HS-27A (cell line): ENCODE measurements at places on chromosomes 4 and X.
A peak's percentile ranks its signal among the peaks of the same experiment; 100 is the strongest.

DNA sequence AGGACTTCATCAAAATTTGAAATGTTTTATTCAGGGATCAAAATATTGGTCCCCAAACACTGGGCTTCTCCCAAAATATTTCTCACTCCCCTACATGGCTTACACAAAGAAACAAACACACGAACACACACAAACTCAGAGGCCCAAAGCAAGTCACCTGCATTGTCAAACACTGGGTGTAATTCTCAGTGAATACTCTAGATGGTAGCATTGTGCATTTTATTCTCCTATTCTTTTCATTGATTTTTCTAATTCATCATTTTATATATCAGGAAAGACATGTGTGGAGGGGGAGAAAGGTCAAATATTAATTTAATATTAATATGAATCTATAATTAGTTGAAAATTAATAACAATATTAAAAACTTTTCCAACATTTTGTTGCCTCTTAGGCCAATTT is 72.3 kb upstream of the TNMD start:
- DNase-seq: no peak

GRCh38 chr4:77990904-77991358 is 66.2 kb upstream of the FRAS1 start:
- no peak for DNase-seq

DNA sequence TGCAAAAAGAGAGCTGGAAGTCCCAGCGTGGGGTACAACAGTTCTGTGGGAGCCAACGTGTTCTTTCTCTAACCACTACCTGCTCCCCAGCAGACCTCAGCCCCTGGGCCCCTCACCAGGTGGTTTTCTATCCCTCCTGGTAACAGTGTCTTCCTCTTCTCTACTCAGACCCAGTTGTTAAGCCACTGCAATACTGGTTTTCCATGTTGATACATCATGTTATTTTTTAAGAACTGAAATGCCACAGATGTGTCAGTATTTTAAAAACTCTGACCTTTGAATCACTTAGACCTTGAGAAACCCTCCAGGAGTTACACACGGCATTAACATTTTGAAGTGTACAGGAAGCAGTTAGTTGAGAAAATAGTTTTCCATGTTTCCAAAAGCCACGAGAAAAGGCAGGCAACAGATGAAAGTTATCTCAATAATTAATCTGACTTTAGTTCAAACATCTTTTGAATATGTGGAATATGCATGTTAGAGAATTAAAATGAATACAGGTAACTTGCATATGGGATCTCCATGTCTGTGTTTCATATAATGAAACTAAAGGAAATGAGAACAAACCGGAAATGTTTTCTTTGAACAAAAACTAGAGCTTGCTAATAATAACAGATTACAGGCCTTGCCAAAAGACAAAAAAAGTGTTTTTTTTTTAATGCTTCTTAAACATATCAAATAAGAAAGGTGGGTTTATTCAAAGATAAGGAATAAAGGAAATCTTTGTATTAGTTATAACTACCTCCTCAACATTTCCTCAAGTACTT is 108.8 kb downstream of the ZNF827 start:
- DNase-seq: no peak

- peak; percentile 17 for DNase-seq
Observed at GRCh38 chr4:82201805-82202641, 171.8 kb downstream of the HNRNPD start.

DNA sequence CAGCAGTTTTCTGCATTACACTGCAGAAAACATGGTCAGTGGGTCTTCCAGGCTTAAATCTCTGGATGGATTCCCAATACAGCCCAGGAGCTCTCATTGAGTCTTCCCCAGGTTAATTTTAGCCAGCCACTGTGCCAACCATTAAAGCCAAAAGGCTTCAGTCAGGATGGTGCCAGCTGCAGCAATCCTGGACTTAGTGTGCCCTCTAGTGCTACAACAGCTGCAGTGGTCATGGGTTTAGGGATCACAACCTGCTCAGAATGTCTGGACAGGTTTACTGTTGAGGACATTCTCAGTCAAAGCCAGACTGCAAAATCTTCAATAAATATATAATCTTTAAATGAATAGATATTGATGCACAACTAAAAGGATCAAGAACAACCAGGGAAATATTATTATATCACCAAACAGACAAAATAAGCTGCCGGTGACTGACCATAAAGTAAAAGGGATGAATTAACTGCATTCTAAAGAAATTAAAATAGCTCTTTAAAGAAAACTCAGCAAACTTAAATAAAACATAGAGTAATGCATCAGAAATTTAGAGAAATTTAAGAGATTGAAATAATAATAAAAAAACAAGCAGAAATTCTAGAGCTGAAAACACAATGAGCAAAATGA is 639.9 kb downstream of the SPOCK3 start:
- peak; percentile 19 for DNase-seq

DNA sequence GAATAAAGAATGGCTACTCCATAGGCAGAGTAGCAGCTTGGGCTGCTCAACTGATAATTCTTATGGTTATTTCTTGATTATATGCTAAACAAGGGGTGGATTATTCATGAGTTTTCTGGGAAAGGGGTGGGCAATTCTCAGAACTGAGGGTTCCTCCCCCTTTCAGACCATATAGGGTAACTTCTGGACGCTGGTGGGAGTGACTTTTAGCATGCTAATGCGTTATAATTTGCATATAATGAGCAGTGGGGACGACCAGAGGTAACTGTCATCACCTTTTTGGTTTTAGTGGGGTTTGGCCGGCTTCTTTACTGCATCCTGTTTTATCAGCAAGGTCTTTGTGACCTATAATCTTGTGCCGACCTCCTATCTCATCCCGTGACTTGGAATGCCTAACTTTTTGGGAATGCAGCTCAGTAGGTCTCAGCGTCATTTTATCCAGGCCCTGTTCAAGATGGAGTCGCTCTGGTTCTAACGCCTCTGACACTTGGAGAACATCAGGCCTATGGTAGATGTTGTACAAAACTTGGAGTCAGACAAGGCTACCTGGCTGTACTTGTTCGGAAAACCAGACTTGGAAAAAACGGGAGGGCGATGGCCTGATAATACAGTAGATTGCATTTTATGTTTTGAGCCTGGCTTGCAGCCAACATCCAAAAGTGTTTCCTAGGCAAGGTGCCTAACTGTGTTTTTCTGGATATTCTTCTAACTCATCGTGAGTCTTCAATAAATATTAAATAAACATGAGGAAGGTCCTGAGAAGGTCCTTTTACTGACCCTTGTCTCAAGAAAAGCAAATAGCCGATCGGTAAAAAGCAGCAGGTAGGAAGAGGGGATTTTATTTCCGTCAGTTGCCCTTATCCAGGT is 1.8 kb upstream of the TMEM164 start:
- no peak for DNase-seq

DNA sequence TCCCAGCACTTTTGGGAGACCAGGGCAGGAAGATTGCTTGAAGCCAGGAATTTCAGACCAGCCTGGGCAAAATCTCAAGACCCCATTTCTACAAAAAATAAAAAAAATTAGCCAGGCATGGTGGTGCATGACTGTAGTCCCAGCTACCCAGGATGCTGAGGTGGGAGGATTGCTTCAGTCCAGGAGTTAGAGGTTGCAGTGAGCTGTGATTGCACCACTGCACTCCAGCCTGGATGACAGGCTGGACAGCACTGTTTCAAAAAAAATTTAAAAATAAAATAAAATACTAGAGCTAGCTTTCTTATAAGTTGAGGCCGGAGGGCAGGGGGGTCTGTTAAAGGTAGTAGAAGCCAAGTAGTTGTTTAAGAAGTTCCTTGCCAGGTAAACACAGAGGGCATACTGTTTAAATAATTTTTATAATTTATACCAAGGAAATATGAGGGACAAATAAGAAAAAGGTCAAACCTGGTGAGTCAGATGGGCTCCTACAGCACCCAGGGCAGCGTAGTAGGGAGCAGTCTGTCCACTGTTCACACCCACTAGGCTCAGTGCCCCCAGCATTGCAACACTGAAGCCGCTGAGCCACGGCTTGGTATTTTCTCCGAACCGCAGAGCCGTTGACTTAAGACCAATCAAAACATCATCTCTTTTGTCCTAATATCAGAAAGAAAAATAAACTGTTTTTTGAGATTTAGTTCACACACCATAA is 17.3 kb downstream of the COQ2 start:
- no peak for DNase-seq

DNA sequence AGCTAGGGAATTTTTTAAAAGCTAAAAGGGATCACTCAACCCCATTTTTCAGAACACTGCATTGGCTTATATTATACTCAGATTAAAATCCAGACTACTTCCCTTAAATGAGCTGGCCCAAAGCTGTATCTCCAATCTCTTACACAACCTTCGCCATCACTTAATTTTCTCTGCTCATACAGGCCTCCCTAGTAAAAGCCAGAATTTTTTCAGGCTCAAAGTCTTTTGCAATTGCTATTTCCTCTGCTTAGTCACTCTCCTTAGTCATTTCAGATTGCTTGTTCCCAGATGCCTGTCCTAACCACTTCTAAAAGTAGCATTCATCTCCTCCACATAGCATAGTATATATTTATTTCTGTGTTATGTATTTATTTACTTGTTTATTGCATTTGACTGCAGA is 1587.9 kb upstream of the ADGRL3 start:
- no peak for DNase-seq

- DNase-seq: no peak
Observed at GRCh38 chr4:4603592-4603991, 61.7 kb upstream of the STX18 start.

DNA sequence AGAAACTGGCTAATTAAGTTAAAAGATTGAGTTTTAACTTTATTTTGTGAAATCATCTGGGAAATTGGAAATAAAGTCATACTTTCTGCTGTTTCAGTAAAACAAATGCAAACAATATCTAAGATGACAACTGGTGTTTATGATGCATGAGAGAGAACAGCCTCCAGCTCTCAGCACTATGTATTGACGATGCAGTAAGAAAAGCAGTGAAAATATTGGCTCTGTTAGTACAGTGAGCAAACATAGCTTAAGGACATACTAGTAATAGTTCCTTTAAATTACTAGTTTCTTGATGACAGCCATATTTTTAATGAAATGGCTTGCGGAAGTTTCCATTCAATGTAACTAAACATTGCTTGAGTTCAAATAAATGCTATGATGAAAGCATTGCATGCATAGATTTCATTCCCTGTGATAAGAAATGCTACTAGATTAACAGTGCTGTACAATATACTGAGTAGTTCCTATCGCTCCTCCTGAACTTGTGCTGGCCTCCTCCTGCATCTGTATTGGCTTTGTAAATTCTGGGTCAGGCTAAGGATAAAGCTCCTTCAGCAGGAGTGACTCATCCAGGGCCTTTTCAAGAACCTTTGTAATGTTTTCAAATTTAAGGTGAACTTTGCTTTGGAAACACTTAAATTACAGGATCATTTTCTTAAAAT is 11.6 kb downstream of the ARHGAP24 start:
- no peak for DNase-seq

DNA sequence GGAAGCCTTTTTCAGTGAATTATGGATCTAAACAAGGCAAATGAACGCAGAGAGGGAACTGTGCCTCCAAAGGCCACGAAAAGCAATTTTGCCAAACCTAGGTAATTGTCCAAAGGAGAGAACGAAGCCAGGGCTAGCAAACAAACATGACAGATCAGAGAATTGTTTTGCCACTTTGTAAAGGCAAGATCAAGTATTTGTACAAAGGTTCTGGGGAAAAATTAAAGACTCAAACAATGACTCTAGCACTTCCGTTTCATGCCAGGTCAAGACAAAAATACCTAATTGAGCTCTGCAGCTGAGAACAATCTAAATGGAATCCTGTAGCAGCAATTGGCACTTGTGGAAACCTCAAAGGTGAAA is 8.5 kb downstream of the RBM47 start:
- no peak for DNase-seq

GRCh38 chr4:15649914-15650545 is 5.1 kb downstream of the FBXL5 start:
- DNase-seq: peak; percentile 23

GRCh38 chr4:144410230-144410783 is 235.6 kb upstream of the HHIP start:
- DNase-seq: no peak

- DNase-seq: no peak
Observed at GRCh38 chr4:101236097-101236496, 111.2 kb downstream of the PPP3CA start.

DNA sequence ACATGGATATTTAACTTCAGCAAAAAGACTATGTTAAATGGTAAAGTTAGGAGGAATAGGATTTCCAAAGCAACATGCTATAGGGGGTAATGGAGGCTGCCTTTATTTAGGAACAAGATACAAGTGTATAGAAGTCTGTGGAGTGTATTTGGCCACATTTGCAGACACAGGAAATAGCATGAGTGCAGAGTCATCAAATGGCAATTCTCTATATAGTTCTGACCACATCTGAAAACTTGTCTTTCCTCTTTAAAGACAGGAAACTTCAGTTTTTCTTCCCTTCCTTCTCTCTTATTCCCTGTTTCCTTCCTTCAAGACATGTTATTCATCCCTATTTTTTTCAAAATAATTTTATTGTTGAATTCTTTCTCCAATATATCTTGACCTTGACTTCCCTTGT is 119.3 kb upstream of the PITX2 start:
- DNase-seq: peak; percentile 26

- DNase-seq: no peak
Observed at GRCh38 chr4:5971078-5971450, 47.2 kb downstream of the C4orf50 start.

GRCh38 chr4:38062776-38063097 is 102.5 kb downstream of the PTTG2 start:
- no peak for DNase-seq

- DNase-seq: no peak
Observed at GRCh38 chrX:94752434-94753169, 1078.6 kb downstream of the FAM133A start.

DNA sequence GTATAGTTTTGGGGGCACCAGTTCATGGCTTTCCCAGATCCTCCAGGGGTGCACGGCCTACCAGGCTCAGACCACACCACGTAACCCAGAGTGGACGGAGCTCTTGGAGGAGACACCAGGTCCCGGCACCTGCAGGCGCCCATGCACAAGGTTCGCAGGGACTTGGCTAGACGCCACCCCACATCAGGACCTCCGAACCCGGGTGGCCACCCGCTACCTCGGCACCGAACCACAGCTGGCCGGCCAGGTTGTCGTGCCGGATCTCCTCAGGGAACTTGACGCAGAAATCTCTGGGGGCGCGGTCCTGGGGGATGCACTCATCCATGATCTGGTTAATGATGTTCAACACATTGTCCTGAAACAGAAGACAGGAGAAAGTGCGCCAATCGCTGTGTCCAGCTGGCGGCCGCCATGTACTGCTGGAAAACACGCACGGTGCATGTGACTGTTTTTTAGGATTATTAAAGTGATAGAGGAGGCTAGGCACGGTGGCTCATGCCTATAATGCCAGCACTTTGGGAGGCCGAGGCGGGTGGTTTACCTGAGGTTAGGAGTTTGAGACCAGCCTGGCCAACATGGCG is 77.1 kb downstream of the ZFYVE28 start:
- DNase-seq: no peak
